NCI-H1092 (cell line): ENCODE measurements at places on chromosomes 3 and 15.

GRCh38 chr3:58492494-58492905 is 604 bp downstream of the KCTD6 start:
- DNase-seq, result no peak

- DNase-seq, result no peak
Observed at GRCh38 chr3:44074181-44074580, 167.5 kb upstream of the TOPAZ1 start.

DNA sequence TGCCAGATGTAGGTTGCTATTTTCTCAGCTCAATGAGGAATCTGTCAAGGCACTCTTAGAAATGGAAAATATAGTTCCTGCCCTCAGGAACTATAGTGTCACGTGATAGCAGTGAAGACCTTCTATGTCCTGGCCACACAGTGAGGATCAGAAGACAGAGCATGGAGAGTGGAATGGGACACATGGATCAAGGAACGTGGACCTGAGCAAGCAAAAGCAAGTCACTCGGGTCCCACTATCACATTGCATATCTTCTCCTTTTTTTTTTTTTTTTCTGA is 21.2 kb downstream of the SMAD3 start:
- DNase-seq, result no peak

DNA sequence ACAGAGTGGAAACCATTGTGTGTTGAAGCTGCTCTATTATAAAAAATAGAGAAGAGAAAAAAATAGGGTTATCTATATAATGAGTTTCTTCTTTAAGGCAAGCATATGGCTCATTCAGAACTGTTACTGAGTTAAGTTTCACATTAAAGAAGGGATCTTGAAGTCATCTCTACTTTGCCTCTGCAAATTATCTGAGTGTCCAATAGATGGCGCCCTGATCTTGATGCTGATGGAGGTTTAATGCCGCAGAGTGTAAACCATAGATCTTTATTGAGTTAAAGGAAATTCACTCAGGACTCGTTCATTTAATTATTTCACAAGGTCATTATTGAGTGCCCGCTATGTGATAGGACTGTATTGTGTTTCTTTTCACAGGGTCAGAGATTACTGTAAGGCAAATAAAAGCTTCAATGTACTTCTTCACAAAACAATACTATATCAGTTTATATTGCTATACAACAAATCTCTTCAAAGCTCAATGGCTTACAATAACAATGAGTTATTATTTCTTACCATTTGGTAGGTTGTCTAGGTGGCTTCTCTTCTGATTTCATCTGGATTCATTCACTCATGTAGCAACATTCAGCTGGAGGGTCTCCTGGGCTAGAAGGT is 171.4 kb downstream of the NSUN3 start:
- DNase-seq, result no peak

- DNase-seq, result no peak
Observed at GRCh38 chr3:125154800-125155269, 57.7 kb downstream of the SLC12A8 start.

- no peak for DNase-seq
Observed at GRCh38 chr3:133479895-133480669, 80.2 kb downstream of the BFSP2 start.

DNA sequence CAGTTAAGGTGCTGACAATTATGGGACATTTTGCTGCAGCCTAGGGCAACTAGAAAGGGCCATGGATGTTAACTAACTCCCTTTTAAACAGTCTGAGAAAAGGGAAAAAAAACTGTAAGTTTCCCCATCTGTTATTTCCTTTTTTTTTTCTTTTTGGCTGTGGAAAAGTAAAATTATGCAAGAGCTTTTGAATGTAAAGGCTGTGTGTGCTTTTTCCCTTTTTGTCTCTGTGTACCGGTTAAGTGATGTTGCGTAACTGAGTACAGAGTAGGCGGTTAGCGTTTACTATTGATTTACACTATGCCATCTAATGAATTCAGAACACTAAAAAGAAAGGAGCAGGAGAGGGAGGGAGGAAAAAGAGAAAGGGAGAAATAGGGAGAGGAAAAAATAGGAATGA is 403.6 kb downstream of the TIGIT start:
- no peak for DNase-seq

DNA sequence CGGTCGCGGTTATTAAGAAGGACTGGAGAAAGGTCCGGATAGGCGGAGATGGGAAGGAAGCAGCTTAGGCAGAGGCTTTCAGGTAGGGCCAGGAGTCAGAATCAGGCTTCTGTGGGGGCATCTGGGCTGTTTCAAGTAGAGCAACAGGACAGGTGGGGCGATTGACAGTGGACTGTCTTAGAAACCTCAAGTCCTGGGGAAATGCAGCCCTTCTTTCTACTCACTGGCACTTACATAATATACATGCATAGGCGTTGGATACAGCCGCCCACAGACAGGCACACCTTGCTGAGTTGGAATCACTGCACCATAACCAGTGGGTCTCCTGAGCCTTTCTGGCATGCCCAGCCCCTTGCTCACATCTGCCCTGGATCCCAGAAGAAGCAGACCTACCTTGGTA is 730 bp downstream of the MYD88 start:
- DNase-seq, result no peak
